ENCODE measurements at places on chromosomes 2 and 18.

DNA sequence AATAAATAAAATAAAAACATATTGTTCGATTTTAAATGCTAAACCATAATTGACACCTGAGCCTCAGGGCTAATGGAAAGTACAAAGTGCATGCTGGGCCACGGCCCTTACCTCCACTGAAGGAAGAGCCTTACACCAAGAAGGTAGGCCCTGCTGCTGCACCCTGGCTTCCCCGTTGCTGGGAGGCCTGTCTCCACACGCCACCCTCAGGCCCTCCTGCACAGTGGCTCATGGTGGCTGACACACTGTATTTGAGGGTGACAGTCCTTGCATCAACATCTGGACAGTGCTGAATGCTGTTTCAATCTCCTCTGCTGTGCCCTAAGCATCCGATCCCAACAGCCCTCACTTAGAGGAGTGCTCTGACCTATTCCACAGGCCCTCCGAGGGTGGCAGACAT, 39.3 kb upstream of the EDAR start:
- DNase-seq, result no peak

DNA sequence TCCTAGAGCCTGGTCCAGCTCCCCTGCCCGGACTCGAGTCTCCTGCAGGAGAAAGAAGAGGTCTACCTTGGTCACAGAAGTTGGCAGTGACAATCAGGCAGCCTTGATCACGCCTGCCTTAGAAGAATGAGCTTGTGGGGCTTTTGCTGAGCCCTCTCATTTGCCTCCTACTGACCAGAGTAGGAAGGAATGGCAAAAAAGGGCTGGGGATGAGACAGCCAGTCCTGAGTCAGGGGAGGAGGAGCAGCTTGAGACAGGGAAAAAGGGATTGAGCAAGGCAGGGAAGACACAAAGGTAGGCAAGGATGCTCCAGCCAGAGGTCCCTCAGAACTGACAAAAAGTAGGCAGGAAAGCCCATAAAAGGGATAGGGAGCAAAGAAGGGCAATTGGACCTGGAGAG, 6.0 kb downstream of the WDR54 start:
- DNase-seq, result no peak

- no peak for DNase-seq
These were observed 74.5 kb downstream of the PIEZO2 start for GRCh38 chr18:11074889-11075288.

DNA sequence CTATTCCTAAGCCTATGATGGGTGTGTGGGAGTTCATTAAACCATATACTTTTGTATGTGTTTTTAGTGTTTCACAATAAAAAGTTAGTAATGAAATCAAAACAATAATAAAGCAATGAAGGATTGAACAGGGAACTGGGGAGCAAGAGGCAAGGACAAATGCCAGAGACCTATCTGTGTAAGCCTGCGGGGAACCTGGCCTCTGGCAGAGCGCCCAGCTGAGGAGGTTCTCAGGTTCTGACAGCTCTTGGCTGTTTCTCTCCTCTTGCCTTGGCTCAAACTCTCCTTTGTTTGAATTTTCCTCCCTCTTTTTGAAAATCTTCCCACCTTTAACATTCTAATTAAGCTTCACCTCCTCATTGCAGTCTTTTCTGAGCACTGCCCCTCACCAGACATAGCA, 200.0 kb upstream of the NCKAP5 start:
- no peak for DNase-seq

DNA sequence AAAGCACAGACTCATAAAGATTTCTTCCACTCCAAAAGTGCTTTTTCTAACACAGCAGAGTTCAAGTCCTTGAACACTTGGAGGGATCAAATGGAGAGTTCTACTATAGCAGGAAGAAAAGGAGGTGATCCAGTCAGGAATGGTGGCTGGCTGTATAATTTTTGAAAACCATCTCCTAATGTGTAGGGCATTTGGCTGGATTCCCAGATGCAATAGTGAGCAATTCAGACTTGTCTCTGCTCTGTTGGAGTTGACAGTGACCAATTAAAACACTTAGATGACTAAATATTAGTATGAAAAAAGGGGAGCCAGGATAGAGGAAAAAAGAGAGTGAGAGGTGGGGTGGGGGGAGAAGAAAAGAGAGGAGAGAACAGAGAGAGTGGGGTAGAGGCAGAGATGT, 5.3 kb upstream of the G6PC2 start:
- DNase-seq, result no peak

- no peak for DNase-seq
These were observed 53.0 kb downstream of the LYPD6 start for GRCh38 chr2:149383340-149383739.

DNA sequence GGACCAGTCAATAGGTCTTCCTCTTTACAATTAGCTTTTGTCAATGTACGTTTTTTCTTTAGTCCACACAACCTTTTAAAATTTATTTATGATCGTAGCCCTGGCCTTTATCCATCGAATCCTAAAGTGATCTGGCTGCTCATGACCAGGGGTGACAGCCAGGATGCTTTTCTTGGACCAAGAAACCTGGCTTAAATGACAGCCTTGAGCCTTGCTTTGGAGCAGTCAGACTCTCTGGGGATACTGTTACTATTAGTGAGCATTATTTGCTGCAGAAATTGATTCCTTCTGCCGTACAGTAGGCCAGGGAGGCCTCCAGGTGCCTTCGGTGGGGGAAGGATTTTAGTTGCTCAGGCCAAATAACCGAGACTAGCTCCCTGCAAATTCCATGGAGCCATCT, 70.2 kb downstream of the AGAP1 start:
- no peak for DNase-seq

DNA sequence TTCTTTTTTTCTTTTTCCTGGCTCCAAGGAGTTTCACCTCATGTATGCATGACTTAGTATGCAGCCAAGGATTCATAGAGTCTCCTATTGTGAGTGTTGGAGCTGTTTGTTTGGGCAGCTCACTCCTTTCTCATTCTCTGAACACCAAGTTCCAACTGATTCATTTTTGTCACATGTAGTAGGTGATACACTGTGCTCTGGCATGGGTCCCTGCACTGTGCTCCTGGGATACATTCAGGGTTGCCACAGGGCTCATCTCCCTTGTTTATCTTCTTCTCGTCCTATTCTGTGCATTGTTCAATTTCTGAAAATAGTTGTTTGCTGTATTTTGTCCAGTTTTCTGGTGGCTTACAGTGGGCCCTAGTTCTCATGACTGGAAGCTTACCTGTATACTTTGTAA, 96.8 kb downstream of the ZNF407 start:
- no peak for DNase-seq

DNA sequence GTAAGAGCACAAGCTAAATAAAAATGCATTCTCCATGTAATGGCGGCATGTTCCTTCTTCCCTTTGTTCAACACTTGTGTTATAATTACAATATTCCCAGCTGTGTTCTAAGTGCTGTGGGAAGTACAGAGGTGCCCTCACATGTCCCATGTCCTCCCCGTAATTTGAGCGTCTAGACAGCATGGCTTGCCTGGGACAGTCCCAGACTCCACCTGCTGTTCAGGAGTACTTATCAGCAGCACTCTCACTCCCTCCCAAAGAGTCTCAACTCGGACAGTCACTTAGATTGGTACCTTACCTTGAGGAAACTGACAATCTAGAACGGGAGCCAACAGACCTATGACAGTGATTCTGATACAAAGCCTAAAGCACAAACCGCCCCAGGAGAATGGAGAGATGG, 370.5 kb downstream of the EIPR1 start:
- DNase-seq, result no peak

DNA sequence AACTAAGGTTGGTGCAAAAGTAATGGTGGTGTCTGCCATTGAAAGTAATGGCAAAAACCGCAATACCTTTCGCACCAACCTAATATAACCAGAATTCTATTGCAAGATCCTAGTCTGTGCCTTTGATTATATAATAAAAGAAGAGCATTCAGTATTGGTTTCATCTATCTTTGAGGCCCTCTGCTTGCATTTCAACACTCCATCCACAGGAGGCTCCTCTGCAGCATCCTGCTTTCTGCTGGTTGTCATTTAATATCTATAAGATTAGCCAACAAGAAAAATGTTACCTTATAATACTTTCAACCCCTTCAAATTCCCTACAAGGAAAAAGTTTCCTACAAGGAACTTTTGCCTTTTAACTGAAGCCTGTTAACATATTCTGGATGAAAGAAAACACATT, 139.2 kb downstream of the CDCA7 start:
- no peak for DNase-seq

GRCh38 chr18:1510542-1511179, 606.0 kb downstream of the ADCYAP1 start:
- DNase-seq, result no peak

DNA sequence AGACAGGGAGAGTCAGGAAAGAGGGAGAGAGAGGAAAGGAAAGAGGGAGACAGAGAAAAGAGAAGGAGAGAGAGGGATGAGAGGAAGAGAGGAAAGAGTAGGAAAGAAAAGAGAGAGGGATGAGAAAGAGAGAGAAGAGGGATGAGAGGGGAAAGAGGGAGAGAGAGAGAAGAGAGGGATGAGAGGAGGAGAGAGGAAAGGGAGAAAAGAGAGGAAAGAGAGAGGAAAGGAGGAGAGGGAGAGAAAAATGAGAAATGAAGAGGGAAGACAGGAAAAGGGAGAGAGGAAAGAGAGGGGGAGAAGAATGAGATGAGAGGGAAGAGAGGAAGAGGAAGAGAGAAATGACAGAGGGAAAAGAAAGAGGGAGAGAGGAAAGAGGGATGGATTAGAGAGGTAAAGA, 207.0 kb upstream of the SKOR2 start:
- DNase-seq, result no peak

- DNase-seq, result no peak
These were observed 88.9 kb downstream of the TMEM185B start for GRCh38 chr2:120134263-120134662.

GRCh38 chr2:32064021-32064601, 755 bp downstream of the SPAST start:
- DNase-seq, result no peak

- DNase-seq, result no peak
These were observed 22.4 kb downstream of the MOGAT1 start for GRCh38 chr2:222693837-222694236.

DNA sequence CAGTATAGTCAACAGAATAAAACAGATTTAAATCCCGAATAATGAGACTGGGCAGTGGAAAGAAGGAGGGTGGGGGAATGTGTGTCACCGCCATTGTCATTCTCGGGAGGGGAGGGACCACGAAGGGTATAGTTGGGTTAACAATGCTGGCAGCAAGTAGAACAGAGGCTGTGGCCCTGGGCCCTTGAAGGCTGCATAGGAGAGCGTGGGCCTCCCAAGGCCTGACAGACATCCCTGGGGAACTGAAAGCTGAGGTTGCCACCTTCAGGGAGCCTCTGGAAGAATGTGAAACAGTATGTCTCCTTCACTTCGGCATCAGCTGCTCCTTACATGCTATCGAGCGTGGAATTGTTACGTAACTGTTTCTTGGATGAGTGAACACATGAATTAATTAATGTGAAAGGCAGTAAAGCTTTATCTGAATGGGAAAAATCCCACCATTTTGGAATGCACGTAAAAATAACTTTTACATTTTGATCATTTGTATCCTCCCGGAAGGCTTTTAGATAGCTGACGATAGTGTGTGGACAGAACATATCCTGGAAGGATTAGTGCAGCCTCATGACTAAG, 92.8 kb upstream of the TTC39C start:
- no peak for DNase-seq

DNA sequence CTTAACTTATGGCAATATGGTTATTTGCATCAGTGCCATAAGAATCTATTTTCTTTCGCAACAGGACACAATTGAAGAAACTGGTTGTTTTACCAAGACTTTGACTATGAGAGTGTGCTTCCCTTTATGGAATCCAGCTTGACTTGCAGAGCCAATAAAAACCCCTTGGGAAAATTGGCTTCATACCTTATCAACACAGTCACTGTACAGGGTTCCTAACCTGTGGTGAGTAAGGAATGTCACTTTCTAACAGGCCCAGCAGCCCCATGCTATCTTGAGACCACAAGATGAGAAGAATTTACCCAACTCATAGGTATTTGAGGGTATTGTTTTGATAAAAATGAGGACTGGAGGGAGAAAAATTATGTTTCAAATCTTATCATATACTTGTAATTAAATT, 418.5 kb upstream of the MAP2 start:
- no peak for DNase-seq

DNA sequence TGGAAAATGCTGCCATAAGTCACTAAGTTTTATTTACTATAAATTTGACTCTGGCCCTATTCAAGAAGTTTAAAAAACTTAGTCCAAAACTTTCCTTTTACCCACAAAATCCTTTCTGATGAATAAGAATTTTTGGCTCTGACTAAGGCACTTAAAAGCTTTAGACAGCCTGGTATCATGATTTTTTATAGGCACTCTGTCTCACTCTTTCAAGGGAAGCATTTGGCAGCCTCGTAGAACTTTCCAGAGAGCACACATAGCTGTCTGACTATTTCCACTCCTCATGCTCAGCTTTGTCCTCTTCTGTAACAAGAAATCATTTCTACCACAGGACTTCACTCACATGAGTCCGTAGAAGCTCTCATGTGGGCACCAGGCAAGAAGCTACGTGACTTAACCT, 32.3 kb upstream of the XDH start:
- no peak for DNase-seq

- no peak for DNase-seq
These were observed 1.8 kb upstream of the FAP start for GRCh38 chr2:162245061-162245460.

DNA sequence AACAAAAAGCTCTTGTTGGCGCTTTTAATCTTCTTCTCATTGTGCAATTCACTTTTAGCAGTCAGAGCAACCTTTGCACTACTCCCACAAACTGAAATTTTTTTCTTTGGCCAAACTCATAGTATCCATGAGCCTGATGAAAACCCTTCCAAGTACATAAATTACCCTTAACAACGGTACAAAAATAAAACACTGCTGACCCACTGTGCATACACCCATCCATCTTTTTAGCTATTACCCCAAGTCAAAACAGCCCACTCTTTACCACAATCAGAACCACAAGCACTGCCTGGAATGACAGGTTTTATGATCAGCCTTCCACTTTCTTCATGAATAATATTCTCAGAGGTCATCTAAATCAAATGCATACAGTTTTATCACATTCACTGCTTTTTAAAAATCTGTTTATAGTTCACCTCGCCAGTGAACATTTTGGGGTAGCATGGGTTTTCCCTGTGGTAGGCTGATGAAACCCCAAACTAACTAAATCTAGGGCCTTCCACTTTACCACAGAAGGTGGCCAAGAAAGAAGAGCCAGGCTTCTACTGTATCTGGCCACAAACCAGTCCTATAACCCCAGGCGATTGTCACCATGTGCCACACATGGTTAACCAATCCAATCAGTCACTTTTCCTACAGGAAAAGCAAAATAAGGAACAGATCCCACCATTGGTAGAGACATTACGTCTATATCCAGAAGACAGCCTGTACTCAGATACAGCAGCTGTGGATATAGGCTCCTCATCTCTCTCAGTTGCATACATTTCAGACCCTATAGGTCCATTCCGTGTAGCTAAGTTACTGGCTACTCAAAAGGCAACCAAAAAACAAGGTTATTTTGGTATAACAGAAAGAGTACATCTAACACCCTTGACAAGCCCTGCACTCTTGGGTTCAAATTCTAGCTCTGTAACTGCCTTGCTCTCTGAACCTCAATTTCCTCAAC, 171.3 kb downstream of the THADA start:
- no peak for DNase-seq

- no peak for DNase-seq
These were observed 507 bp downstream of the CNNM4 start for GRCh38 chr2:96760986-96761832.

Measured in NCI-H524 treated with DMSO at 0.1 percent for 48 hours (cell line).